GM12864 (cell line): ENCODE measurements at places on chromosomes 11 and 22.

GRCh38 chr11:115769891-115770290 lies 265.7 kb upstream of the CADM1 start:
- no peak for DNase-seq

DNA sequence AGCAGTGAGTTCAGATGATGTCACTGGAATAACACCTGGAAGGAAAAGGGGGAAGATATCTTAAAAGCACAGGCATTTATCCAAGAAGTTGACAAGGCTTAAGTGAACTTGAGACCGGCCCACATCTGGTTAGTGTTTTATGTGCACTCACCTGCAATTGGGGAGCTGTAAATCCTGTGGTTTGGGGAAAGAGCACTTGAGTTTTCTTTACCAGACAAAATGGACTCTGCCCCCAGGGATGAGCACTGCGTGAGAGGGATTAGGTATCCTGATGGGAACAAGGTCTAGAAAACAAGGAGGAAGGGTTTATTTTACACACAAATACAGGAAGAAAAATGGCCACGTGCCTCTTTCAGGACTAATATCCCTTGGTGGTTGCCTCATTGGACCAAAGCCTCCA lies 15.2 kb downstream of the E2F8 start:
- no peak for DNase-seq

- DNase-seq = no peak
These were observed 31.7 kb downstream of the KIRREL3 start for GRCh38 chr11:126968915-126969314.

DNA sequence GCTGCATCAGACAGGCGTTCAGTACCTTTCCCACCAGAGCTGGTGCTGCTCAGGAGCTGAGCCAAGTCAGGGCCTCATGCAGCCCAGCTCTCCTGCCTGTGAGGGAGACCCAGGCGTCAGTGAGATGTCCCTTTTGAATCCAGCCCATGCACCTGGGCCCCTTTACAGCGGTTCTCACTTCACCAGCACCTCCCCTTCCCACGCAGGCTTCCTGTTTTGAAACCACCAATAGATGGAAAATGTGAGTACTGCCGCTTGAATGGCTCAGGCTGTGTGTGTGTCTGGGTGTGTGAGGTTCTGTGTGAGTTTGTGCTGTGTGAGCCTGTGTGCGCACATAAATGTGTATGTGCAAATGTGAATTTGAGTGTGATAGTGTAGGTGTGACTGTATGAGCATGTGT lies 88.4 kb downstream of the UBASH3B start:
- DNase-seq = peak; percentile 69

DNA sequence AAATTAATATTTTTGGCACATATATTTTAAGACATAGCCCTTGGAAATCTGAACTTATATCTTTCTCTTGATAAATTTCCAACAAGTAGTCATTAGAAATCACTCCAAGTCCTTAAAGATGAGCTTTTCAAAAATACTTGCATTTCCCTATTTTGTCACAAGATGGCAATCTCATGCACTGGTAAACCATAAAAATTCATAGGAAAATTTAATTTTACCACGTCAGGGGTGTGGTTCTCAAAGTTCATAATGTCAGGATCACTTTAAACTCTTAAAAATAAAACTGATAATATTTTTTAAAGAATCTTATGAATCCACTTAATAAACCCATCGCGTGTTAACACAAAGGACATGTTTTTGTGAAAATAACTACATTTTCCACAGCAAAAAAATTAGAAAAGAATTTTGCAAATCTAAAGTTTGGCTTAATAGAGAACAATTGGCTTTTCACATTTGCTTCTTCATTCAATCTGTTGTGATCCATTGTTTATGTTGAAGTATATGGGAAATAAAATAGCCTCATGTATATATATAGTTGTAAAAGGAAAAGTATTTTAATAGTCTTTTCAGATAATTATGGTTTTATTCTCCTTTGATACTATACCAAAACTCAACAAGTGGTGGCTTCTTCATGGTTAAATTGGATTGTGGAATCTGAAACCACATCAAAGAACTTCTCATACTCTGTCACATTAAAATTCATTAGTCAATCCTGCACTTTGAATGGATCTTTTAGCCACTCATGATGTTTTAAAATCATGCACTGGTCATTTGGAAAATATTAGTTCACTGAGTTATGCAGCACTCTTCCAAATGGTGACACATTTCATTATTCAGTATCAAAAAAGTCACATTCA lies 169.1 kb downstream of the CADM1 start:
- peak; percentile 5 for DNase-seq

DNA sequence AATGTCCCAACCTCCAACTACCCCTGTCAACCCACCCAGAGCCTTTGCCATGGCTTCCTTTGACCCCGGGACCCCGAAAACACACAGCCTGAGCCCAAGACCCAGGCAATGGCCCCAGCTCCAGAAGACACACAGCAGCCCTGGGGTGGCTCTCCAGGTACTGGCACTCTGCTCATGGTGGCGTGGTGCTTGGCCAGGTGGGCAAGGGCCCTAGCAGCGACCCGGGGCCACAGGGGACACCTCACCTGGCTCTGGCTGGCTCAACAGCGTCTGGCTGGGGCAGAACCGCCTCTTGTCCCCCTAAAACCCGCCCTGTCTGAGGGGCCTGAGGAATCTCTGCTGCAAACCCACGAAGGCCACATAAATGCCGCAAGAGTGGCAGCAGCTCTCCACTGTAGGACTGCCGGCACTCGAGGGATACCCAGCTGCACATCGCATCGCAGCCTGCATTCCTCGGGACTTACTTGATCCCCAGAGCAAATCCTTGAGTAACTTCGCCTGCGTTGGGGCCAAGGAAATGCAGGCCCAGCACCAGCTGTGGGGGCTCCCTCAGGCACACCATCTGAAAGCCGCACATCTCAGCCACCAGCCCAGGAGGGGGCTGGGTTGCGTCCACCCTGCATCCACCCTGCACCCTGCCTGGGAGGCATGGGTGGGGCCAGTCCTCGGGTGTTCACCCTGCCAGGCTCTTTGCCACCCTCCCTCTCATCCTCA lies 23.1 kb upstream of the GNB1L start:
- no peak for DNase-seq

DNA sequence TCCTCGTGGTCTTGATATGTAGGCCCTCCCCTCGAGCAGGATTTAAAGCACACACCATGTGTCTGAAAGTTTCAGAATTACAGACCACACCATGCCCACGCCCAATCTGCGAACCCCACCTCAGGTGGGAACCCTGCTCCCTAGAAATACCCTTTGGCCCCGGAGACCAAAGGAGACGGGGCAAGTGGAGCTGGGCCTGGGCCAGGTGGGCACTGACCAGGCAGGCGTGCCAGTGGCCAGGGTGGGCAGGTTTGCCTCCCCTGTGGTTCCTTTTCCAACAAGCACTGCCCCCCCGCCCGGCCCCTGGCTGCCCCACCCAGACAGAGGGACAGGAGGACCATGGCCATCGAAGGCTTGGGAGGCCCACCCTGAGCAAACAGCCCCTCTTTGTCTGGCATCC lies 400.4 kb downstream of the TBC1D22A start:
- no peak for DNase-seq

GRCh38 chr11:64663656-64664055 lies 59.3 kb downstream of the NRXN2 start:
- no peak for DNase-seq

GRCh38 chr11:58922479-58922878 lies 16.8 kb upstream of the GLYATL1 start:
- DNase-seq = no peak

- DNase-seq = no peak
These were observed 404.6 kb downstream of the TBC1D22A start for GRCh38 chr22:47167056-47167455.

DNA sequence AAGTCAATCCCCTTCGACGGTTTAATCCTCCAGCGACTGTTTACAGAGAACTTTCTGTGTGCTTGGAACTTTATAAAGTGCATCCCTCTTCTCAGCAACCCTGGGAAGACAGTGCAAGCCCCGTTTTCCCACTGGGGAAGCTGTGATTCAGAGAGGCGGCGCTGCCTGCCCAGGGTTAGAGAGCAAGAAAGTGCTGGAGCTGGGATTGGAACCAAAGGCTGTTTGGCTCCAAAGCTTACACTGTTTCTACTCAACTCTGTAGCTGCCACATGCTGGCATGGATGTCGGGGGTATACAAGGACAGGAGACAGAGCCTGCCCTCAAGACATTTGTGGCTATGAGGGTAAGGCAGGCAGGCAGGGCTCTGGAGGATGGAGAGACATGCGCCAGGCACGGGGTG lies 13.0 kb downstream of the FBLN1 start:
- no peak for DNase-seq

- no peak for DNase-seq
These were observed 16.0 kb downstream of the MRE11 start for GRCh38 chr11:94477624-94478023.

GRCh38 chr11:70725278-70725677 lies 326.9 kb downstream of the CTTN start:
- no peak for DNase-seq

- DNase-seq = no peak
These were observed 198.2 kb upstream of the POU2AF2 start for GRCh38 chr11:111047374-111047773.

DNA sequence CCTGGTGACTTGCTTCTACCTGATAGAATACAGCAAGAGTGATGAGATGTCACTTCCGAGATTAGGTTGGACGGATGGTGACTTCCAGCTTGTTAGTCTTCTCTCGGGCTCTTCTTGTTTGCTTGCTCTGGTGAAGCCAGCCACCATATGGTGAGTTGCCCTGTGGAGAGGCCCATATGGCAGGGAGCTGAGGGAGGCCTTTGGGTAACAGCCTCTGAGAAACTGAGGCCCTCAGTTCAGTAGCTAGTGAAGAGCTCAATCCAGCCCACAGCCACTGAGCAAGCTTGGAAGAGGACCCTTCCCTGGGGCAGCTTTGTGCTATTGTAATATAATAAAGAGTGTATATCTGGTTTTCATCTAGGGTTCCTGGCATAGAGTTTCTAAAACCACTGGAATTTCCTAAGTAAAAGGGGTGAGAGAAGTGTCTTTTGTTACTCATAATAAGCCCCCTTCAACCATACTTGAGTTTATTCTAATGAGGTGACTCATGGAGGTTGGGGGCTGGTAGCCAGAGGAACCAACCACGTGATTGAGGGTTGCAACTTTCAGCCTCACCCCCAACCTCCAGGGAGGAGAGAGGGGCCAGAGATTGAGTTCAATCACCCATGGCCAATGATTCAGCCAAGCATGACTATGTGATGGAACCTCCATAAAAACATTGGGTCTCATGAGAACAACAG lies 8.0 kb upstream of the TPCN2 start:
- DNase-seq = no peak

- peak; percentile 75 for DNase-seq
These were observed 191.8 kb upstream of the E2F8 start for GRCh38 chr11:19432370-19433061.

- DNase-seq = no peak
These were observed 64.0 kb downstream of the SOX6 start for GRCh38 chr11:16292167-16292859.

GRCh38 chr11:5928811-5929210 lies 13.2 kb upstream of the OR56A3 start:
- no peak for DNase-seq

GRCh38 chr11:101008961-101009689 lies 120.5 kb downstream of the PGR start:
- no peak for DNase-seq

- DNase-seq = no peak
These were observed 25.5 kb upstream of the TIMP3 start for GRCh38 chr22:32775957-32776356.

DNA sequence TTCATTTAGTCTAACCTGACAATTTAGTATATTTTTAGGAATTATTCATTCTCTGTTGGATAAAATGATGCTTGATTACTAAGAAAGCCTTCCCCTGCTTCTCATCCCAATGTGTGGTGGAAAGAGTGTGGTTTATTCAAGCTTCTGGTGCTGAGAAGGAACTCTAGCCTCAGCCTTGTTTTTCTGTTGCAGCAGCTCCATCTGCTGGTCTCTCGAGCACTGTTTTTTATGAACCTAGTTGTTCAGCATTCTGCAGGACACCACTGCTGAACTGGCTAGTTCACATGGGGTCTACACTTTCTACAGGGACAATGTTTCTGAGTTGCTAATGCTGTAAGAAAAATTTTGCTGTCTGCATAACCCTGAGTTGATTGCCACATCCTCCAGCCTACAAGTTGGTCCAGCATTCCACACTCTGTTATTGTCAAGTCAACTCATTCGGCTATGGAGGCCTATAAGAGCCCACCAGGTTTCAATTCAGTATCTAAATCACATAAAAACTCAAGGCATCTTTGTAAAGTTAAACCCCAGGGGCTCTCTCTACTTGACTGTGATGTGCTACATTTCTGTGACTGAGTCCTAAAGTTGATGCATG lies 14.3 kb downstream of the OR2AG2 start:
- no peak for DNase-seq

GRCh38 chr11:76674517-76675400 lies 4.2 kb upstream of the LRRC32 start:
- peak; percentile 35 for DNase-seq

GRCh38 chr22:24094966-24095365 lies 83.9 kb downstream of the CABIN1 start:
- DNase-seq = no peak

DNA sequence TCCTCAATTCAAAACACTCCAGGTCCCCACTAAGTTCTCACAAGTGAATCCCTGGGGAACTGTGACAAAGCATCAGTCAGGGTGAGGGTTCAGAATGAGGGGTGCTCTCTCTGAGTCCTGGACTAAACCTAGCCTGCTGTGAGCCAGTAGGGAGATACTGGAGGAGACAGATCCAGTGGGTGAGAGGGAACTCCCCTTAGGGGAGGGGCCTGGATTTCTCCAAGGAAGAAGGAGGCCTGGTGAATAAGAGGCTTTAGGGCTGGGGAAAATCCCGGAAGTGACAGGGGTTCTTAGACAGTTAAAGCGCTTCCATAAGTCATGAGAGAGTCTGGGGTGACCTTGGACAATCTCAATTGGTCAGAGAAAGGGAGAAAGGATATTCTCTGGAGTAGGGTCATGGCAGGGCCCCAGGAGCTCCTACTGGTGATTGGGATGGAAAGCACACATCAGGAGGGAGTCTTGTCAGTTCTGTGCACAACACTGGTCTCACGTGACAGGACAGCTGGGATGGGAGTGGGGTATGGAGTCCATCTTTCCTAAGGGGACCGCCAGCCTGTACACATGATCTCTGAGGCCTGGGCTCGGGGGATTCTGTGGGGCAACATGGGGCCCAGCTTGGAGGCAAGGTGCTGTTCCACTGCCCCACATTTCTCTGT lies 1.5 kb downstream of the TBC1D10A start:
- DNase-seq = no peak
